Vein endothelial cell (primary cell): ENCODE measurements at places on chromosomes 7 and 10. TPM values are rescaled to one million over a fixed set of nuclear protein-coding genes. Genes with fewer than 3 reads are reported as not detected.

CH25H gene
- total RNA-seq: 3.2 and 8.5 TPM in 2 replicates

ASB10 gene
- not detected in 2 replicates for total RNA-seq

COL26A1 gene
- total RNA-seq: not detected in 2 replicates

FKBP6 gene
- not detected in 2 replicates for total RNA-seq

CAMK1D gene
- total RNA-seq: 0.98 and 1.1 TPM in 2 replicates

FAM25G gene
- not detected in 2 replicates for total RNA-seq

VWDE gene
- total RNA-seq: not detected in 2 replicates

PRF1 gene
- total RNA-seq: not detected in 2 replicates
